Hair follicular keratinocyte (primary cell): ENCODE measurements at places on chromosomes 6 and 20. TPM values are rescaled to one million over a fixed set of nuclear protein-coding genes. Genes with fewer than 3 reads are reported as not detected.

The CST9 gene
- not detected in 2 replicates for total RNA-seq

The KIAA0408 gene
- 0.16 TPM in 1 of 2 replicates, not detected in the other for total RNA-seq

The ASIP gene
- not detected in 2 replicates for total RNA-seq

The NUS1 gene
- 20.4 and 20.5 TPM in 2 replicates for total RNA-seq

The CLIC5 gene
- total RNA-seq: not detected in 2 replicates

The PNLDC1 gene
- 0.94 TPM in 1 of 2 replicates, not detected in the other for total RNA-seq
